Activated T-cell treated with anti-CD3 and anti-CD28 coated beads, Interleukin-2, amount 50 U/mL, for 4 hours (primary cell): ENCODE measurements at places on chromosomes 1 and 21. TPM values are rescaled to one million over a fixed set of nuclear protein-coding genes. Genes with fewer than 3 reads are reported as not detected.

GRCh38 chr1:16151196-16151994, 4.5 kb downstream of the EPHA2 start:
- DNase-seq = no peak

DNA sequence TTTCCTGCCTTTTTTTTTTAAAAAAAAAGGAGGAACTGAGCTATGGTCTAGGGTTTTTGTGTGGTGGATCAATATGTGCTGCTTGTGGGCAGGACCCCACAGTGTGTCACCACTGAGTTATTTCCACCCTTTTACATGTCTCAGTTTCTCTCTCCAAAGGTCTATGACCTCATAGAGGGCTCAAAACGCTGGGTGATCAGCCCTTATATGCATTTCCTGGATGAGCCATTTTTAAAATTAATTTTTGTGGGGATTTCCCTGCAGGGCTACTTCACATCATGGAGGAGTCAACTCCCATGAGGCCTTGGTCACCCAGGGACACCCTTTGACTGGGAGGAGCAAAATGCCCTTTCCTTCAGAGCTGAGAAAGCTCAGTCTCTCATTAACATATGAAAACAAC, 20.7 kb upstream of the HAO2 start:
- DNase-seq = no peak

- DNase-seq = no peak
Measured at GRCh38 chr1:165531021-165531420, 12.8 kb upstream of the LRRC52 start.

The PLPP3 gene
- total RNA-seq = 0.20 TPM

The LRRIQ3 gene
- 2.6 TPM for total RNA-seq

The RHBDL2 gene
- total RNA-seq = not detected
